ENCODE measurements at places on chromosomes 6 and 20.

DNA sequence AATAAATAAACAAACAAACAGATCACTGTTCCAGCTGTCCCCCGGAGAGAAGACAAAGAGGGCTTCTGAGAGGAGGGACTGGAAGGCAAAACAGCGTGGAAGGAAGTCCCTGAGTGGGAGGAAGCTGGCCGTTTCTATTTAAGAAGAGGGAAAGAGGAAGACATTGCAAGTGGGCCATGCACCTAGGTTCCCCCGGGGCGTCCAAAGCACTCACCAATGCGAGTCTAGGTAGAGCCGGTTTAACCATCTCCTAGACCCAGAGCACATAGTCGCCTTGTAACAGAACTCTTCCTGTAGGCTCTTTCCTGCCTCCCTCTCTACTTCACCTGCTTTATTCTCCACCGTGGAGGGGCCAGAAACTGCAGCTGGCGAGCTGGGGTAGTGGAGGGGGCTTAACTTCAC lies 158.4 kb downstream of the ZDHHC14 start:
- no peak for DNase-seq

DNA sequence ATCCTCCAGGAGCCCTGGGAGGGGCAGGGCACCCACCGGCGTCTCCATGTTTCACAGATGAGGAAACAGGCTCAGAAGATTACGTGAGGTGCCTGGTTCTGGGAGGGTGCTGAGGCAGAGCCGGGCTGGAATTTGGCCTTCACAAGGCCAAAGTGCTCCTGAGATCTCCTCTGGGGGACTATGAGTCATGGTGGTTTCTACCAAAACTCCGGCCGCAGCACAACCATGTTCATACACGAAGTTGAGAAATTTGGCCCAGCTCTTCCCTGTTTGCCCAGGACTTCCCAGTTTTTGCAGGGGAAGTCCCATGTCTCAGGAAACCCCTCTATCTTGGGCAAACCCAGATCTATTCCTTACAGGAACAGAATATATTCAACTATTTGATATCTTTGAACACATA lies 172.9 kb upstream of the CDYL start:
- DNase-seq, result no peak

DNA sequence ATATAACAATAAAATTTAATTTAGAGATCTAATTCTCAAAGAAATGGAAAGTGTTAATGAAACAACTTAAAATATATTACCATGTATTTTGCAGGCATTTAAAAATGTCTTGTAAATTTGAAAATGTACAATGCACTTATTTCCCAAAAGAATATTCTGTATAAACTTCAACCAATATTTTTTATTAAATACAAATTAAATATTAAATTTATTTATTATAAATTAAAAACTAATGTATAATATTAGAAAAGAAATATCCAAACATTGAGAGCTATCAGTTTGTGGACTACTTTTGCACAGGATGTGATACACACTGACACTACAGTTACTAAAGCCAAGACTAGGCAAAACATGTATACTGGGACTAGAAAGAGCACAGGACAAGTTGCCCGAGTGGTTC lies 707.0 kb upstream of the NRSN1 start:
- DNase-seq, result no peak

GRCh38 chr6:146544616-146545182 lies 1.1 kb downstream of the RAB32 start:
- no peak for DNase-seq

- DNase-seq, result no peak
Observed at GRCh38 chr6:88115307-88115706, 50.8 kb downstream of the CNR1 start.

- DNase-seq, result no peak
Observed at GRCh38 chr20:19958219-19958618, 58.9 kb upstream of the NAA20 start.

DNA sequence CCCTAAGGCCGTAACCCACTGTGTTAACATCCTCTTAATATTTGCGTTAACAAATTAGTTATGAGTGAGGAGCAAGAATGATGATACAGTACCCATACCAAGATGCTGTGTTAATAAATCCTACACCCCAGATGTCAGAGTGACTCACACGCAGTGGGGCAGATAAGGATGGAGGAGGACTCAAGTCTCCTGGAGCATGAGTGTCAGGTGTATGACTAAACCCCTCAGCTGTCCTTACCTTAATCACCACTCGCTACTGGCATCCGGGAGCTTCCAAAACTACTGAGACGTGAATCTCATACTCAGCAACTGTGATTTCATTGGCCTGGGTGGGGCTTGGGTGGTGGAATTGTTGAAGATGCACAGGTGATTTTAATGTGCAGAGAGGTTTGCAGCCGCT lies 131.3 kb upstream of the MTHFD1L start:
- no peak for DNase-seq

DNA sequence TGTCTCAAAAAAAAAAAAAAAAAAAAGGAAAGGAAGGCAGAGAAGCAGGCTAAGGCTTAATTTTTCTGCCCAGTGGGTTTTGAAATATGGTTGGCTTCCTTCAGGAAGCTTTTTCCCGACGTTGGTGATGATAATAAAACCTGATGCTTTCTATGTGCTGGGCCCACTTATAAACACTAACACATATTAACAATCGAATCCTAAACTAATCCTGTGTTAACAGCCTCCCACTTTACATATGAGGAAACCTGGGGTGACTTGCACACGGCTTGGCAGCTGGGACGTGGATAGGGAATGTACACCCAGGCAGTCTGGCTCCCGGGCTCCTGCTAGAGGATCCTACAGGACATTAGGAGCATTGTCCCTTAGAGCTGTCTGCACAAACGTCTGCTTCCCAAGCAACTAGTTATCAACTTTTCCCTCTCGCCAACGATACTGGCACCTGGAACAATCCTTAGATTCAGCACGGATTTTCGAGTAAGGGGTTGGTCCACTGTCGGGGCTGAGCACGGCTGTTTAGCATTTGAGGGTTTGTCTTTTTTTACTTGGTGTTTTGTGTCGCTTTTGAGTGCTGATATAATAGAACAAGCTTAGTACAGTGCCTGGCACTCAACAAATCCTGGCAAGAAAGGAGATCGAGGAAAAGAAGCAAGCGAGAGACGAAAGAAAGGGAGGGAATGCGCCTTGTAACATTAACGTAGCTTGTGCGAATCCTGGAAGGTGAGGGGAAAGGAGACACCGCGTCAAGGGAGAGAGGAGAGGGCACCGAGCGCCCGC lies 622 bp upstream of the KIZ start:
- DNase-seq, result no peak

- no peak for DNase-seq
Observed at GRCh38 chr20:49677777-49678758, 35.6 kb downstream of the B4GALT5 start.

GRCh38 chr6:20838113-20838512 lies 303.9 kb downstream of the CDKAL1 start:
- DNase-seq, result no peak

GRCh38 chr6:162055365-162055764 lies 672.2 kb downstream of the PRKN start:
- DNase-seq, result no peak

DNA sequence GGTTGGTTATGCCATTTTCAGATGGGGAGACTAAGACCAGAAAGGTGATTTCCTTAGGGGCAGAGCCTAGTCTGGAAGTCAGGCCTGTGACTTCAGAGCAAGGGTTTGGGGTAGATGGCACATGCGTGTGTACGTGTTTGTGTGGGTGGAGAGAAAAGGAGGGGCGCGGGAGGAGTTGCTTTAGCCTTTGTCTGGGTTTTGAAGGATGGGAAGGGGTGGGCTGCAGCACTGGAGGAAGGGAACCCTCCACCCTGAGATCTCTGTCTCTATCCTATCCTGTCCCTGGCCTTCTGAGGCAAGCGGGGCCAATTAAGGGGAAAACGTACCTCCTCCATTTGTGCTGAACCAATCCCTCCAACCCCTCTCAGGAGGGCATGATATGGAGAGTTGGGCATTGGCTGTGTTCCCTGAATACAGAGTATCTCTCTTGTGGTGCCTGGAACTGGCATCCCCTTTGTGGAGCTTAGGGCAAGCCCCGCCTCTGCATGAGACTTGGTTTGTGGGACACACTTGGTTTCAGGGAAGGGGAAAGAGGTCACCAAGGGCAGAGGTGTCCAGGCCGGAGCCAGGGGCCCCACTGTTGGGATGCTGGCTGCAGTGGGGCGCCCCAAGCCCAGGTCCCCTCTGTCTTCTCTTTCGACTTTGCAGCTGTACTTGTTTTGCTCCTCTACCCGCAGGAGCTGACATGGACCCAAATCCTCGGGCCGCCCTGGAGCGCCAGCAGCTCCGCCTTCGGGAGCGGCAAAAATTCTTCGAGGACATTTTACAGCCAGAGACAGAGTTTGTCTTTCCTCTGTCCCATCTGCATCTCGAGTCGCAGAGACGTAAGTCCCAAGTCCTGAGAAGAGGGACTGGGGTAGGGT lies at the start of gene DBNDD2:
DBNDD2 (plus strand) TSS at position 507 of the 863 bp plus-strand sequence; CDS start at position 686, 179 bp downstream.
- no peak for DNase-seq

DNA sequence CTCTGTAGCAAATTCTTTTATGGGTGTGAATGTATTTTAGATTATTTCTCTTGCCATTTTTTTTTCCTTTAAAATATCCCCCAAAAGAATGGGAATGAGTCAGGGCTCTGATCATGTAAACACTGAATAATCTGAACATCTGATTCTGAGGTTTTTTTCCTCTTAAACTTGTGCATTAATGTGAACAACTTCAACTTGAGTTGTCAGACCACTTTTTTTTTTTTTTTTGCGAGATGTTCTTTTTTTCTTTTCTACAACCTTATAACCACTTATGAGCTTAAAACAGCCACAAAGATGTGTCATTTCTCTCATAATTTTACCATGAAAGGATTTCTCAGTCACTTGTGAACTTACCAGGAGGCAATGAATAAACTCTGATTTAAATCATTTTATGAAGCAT lies 85.3 kb downstream of the TBC1D7 start:
- DNase-seq, result no peak

DNA sequence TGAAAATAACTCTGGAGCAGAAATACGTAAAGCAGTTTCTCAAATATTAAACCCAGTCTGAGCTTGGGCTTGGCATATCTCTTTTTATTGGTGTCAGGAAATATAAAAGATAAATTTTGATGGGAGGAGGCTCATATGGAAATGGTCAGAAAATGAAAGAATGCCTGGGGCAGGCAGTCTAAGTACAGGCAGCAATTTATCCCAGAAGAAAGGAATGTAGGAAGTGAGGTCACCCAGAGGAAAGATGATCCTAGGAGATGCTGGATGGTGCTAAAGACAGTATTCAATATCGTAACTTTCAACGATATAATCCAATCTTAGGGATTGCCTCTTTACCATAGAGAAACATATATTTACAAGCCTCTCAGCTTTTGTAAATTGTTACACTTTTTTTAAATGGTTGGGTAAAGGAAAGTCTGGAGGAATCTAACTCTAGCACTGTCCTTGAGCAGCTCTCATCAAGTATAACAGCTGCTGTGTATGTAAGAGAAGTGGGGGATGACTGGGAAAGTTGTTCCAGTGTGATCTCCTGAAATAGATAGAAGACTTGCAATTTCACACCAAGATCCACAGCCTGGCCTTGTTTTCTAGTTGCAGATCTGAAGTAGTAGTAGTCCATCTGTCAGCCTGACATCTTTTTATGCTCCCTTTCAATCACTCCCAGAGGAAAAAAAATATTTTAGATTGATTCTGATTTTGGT lies 256.9 kb upstream of the SASH1 start:
- no peak for DNase-seq
